ENCODE measurements at places on chromosomes 16 and 17.

- no peak for DNase-seq
Measured at GRCh38 chr16:48335961-48336360, 49.3 kb downstream of the SIAH1 start.

GRCh38 chr17:32484041-32484461, 2.7 kb upstream of the CDK5R1 start:
- no peak for DNase-seq

GRCh38 chr16:3101841-3102470, 2.9 kb upstream of the ZSCAN10 start:
- DNase-seq = no peak

DNA sequence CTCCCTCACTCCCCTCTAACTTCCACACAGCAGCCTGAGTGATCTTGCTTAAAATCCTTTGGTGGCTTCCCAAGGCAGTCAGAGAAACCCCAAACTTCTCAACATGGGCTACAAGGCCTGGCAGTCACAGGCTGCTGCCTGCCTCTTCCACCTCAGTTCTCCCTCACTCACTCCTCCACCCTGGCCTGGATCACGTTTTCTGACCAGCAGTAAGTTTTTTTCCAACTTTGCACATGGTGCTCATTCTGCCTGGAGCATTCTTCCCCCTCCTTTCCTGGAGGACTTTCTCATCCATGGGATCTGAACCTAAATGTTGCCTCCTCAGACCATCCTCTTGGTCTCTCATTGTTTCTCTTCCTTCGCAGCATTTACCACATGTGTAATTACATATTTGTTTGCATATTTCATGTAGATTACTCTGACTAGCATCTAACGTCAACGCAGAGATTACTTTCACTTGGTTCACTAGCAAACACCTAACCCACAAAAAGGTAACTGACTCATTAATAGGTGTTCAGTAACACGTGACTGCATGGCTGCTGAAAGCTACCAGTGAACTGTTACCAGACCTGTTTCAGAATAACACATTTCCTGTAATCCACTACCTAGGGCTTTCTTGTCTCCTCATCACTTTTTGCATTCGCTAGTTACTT, 17.1 kb downstream of the GNA13 start:
- no peak for DNase-seq

GRCh38 chr16:11640987-11641817, 27.1 kb upstream of the SNN start:
- DNase-seq = no peak

DNA sequence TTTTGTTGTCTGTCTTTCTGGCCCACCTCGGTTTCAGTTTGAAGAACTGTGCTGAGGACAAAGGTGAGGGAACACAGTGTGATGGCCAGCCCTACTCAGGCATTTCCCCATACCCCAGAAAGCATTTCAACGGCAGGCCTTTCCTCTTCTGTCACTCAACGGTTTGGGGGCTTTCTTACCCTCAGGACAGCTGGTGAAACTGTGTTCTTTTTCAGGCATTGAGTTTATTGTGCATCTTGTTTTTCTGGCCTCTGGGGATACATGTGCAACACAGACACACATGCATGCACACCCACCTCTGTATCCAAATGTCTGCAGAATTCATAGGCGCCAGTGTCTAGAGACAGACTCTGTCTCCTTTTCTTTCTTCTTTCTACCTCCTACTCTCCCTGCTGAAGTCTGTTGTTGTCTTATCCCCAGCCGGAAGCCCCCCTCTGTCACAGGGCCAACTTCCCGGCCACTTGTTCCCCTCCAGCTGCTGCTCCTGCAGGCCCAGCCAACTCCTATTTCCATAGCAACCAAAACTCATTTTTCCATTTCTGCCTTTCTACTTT, 17.0 kb downstream of the CHD9 start:
- no peak for DNase-seq

DNA sequence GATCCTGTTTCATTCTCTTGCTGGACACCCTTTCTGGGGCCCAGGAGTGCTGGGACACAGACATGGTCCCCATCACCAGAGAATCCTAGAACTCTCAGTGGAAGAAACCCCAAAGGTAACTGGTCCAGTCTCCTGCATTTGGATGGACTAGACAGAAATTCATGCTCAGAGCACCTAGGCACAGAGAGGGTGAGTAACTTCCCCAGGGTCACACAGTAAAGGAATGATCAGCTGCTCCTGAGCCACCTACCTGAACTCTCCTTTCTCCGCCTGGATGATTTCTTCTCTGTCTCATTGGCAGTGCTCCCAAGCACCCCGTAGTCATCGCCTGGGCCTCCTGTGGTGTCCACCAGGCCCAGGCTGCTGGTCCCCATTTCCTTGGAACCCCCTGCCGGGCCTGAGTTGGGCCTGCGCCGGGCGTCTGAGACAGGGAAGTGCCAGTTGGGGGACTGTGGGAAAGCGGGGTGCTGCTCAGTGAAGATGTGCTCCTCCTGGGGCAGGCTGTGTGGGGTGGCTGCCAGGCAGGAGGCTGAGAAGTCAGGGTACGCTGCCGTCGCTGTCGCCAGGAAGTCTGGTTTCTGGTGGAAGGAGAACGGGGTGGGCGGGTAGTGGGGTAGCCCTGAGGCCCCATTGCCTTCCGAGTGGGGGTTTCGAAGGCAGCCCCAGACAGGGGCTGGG, 767 bp downstream of the MEOX1 start:
- DNase-seq = no peak

- DNase-seq = no peak
Measured at GRCh38 chr16:3097266-3097665, 1.8 kb downstream of the ZSCAN10 start.

- DNase-seq = no peak
Measured at GRCh38 chr17:74740641-74741387, 3.8 kb downstream of the RAB37 start.

- DNase-seq = no peak
Measured at GRCh38 chr17:13355054-13355453, 246.7 kb downstream of the HS3ST3A1 start.

GRCh38 chr16:53372992-53373871, 61.0 kb upstream of the RBL2 start:
- DNase-seq = no peak

DNA sequence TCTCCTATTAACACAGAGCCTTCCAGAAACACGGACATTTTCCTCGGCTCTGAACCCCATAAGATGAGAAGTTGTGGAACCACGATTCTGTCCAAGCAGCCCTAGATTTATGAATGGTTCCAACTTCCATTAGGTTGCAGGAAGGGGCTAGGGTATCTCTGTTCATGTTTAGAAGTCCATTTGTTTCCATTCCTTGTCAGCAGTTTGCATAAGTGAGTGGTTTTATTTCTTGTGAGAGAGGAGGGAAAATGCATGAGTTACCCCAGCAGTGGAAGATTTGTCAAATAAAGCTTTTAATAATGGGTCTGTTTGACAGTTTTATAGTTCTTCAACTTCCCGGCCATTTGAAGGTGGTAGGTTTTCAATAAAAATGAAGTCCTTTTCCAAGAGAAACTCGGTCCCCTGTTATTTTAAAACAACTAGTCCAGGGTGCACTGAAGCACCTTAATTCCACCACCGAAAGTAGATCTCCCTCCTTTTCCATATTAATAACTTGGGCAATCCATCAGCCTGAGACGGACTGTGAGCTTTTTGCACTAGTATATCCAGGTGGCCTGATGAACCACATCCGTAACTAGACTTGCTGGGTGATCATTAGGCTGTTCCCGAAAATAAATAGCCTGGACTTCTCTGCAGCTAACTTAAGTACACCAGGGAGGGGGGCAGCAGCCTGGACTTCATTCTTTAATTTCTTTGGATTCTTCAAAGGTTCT, 181.3 kb downstream of the TMEM114 start:
- DNase-seq = no peak

DNA sequence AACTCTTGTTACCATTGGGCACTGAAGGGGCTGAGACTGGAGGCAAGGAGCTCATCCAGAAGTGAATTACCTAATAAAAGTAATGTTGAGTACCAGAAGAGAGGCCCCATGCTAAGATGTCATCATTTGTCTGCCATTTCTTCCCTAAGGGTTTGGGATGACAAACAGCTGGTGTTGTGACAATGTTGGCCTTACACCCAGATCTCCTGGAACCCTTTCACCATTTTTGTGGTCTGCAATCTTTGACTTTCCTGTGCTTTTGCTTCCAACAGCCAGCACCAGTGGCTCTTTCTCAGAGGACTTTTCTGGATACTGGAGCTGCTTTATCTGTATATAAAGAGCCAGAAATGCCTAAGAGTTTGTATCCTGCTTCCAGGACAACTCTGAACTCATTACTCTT, 84.1 kb downstream of the SHISA9 start:
- no peak for DNase-seq

- no peak for DNase-seq
Measured at GRCh38 chr16:85005285-85006069, 5.9 kb downstream of the ZDHHC7 start.

- DNase-seq = no peak
Measured at GRCh38 chr17:66431910-66432309, 129.5 kb downstream of the PRKCA start.

- no peak for DNase-seq
Measured at GRCh38 chr16:78639775-78640174, 540.3 kb downstream of the WWOX start.

- DNase-seq = no peak
Measured at GRCh38 chr16:66446737-66447136, 19.6 kb downstream of the BEAN1 start.

DNA sequence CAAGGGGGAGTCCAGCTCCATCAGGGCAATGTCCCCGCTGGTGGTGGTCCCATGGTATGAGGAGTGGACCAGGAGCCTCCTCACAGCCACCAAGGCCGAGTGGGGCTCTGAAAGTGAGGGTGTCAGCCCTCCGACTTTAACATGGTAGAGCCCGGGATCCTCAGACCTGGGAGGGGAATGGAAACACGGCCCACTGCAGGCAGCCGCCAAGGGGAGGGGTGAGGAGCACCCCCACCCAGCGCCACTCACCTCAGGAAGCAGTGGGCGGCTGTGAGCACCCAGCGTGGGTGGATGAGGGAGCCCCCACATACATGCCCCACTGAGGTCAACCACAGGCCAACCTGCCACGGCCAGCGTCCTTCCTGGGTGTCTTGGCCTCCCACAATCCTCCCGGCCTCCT, 10.8 kb downstream of the ZG16B start:
- DNase-seq = no peak

DNA sequence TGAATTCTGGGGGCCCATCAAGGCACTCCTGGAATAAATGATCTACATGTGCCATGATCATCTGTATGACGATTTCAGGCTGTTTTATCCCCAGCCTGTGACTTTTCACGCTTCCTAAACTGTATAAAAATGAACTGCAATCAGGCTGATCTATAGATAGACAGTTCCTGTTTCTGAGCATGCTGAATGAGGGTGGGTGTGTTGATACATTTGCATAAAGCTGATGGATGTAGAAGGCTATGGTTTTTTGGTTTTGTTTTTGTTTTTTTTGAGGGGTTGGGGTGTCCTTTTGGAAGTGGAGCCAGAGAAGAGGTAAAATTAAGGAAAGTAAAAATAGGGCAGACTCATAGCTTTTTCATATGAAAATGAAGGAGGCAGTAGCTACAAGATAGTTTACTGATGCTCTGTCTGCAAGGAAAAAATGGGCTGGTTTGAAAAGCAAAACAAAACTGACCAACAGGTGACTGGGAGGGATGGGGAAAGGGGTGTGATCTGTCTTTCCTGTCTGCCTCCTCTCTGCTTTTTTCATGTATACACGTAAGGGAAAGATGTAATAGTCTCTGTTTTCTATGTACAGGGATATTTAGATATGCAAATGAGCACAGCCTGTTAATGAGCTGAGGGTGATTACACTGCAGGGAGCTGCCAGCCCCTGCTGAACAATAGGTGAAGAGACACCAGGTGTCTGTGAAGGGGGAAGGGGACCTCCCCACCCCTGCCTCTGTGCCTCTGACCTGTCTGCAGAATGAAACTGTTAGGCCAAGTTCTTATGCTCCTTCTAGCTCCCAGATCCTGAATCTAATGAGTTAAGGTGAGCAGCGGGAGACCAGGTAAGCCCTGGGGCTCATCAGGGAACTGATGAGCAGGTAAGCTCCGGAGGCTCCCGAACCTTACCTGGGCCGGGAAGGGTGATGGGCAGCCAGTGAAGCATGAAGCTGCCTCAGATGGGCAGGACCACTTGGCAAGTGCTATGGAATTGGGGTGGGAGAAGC, 46.6 kb upstream of the LYRM9 start:
- no peak for DNase-seq

DNA sequence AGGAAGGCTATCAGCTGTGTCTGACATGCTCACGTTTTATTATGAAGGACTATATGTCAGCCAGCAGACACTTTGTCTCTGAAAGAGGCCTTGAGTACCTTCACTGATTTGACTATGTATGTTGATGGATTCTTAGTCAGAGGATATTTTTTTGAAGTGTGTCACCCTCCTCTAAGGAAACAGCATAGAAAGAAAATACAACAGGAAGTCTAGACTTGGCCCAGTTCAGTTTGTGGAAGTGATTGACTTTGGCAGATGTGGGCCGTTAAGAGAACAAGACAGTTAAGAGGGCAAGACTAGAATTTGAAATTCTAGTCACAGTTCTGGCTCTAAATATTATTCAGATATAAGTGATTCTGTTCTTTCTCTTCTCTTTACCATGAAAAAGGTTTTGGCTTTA, 471.5 kb downstream of the CDH8 start:
- no peak for DNase-seq

GRCh38 chr16:2499890-2500429, 13.8 kb upstream of the ATP6V0C start:
- DNase-seq = no peak

GRCh38 chr17:69357701-69358100, 30.8 kb upstream of the ABCA5 start:
- DNase-seq = no peak

- DNase-seq = no peak
Measured at GRCh38 chr16:89010210-89010925, 33.4 kb upstream of the CBFA2T3 start.

- DNase-seq = no peak
Measured at GRCh38 chr17:58783380-58783779, 27.7 kb downstream of the PPM1E start.
